ENCODE measurements at places on chromosomes 7 and 10.

GRCh38 chr7:129188372-129188891 lies at the start of gene SMO:
TSS of gene SMO (plus strand) at chr7:129188633. CDS start at chr7:129189152, 519 bp downstream.
- DNase-seq: peak; percentile 61

GRCh38 chr7:44727937-44728262 lies 20.7 kb upstream of the ZMIZ2 start:
- DNase-seq: no peak

GRCh38 chr7:27991006-27991528 lies 189.5 kb downstream of the JAZF1 start:
- no peak for DNase-seq

DNA sequence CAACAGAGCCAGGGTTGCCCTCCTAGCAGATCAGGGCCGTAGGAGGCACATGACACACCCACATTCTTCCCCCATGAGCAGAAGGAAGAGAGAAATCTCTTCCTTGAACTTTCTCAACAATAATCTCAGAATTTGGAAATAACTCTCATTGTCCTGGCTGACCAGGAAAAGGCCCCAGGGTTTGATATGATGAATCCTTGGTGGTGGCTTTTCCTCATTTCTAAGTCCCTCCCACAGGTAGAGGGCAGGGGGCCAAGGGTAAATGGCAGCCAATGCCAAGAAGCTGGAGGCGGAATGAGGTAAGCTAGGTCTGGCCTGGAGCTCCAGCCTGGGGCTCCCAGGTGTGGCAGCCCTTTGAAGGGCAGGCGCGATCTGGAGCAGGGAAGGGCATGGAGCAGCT lies 67.8 kb downstream of the GRB10 start:
- no peak for DNase-seq

- no peak for DNase-seq
These were observed 92.1 kb downstream of the EBF3 start for GRCh38 chr10:129871966-129872365.

DNA sequence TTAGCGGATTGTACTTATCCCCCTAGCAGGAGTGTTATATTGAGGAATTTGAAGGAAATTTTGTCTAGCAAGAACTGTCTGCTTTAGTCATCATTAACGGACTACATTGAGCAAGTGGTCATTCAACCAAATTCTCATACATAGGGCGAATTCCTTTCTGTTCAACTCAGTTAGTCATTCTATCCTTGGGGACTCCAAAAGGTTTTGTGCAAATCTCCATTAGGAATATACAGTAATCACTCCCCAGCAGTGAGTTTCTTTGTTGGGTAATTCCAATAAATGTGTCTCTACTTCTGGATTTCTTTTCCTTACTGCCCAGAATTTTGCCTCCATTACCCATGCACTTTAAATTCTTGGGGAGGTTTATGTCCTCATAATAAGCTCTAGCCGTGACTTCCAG lies 51.1 kb downstream of the EPDR1 start:
- peak; percentile 32 for DNase-seq

DNA sequence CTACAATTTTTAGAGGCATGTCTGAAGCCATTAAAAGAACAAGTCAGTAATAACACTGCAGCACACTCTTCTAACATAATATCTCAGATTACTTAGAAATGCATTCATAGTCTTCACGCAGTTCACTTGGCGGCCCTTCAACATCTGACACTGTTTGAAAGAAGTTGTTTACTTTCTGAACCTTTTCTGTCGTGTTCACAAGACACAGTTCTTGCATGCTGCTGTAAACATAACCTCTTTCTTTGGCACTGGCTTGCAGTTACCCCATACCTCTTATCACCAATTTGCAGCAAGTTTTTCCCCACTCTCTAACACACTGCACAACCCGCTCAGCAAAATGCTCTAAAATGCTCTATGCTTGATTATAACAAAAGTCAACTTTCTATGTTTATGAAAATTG lies 12.0 kb downstream of the PIP4K2A start:
- DNase-seq: no peak
